Activated naive CD4-positive, alpha-beta T cell treated with anti-CD3 and anti-CD28 coated beads, Interleukin-2, amount 50 U/mL, for 72 hours (primary cell): ENCODE measurements at places on chromosomes 1 and 21. TPM values are rescaled to one million over a fixed set of nuclear protein-coding genes. Genes with fewer than 3 reads are reported as not detected.

DNA sequence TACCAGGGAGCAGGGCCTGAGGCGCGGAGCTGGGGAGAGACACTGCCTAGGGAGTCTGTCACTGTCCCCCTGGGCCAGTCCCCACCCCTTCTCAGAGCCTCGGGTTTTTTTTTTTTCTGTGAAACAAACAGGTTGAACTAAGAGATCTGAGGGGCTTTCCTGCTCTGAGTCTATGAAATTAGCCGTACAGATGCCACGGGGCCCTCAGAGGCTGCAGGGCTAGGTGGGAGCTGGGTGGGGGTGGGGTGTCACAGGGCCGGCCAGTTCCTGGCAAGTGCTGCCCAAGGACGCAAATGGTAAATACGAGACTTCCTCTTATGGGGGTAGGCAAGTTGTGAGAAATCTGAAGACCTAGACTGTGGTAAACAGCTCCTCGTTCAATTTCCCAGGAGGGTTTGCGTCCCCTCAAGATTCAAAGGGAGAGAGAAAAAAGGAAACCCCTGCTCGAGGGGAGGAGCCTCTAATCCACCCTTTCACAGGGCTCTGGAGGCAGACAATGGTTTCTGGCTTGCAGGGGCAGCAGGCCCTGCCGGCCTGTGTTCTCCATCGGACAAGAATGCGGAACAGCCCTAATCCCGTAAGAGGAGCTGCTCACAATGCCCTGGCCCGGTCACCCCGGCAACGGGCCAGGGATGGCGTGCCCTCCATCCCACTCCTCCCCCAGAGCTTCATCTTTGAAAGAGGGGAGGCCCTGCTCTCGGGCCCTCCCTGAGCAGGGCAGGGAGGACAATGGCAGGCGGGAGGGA is 7.8 kb downstream of the NUAK2 start:
- DNase-seq: peak; percentile 46

FMO5 gene
- 0.45 TPM for total RNA-seq

DNA sequence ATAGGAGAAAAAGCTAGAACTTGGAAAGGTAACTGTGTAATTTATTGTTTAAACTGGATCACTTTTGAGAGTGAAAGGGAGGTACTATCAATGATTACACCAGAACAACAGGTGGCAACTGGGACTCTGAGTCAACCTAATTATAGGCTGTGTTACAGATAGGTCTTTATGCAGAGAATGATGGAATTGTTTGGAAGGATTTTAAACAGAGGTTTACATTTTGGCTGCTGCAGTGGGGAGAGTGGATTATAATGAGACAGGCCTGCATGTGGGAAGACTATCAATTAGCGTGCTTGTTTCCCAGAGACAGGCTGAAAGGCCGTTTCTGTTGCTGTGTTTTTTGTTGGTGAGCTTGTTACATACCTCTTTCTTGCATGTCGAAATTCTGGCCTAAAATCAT is 432.9 kb downstream of the PLA2G4A start:
- no peak for DNase-seq

DNA sequence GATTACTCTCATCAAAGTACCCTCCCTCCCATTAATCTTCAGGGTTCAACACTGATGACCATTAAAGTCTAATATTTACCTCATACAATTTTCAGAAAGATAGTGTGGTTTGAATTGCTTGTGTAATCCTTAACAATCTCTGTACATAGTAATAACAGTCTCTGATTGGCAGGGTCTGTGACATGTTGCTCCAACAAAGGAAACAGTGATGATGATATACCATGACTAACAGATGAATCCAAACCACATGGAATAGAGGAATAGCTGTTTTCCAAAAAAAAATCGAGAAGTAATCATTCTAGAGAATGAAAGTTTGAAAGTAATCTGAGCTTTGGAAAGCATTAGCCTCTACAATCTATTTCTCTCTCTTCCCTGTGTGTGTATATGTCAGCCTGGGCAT is 610.1 kb upstream of the NEGR1 start:
- no peak for DNase-seq

DNA sequence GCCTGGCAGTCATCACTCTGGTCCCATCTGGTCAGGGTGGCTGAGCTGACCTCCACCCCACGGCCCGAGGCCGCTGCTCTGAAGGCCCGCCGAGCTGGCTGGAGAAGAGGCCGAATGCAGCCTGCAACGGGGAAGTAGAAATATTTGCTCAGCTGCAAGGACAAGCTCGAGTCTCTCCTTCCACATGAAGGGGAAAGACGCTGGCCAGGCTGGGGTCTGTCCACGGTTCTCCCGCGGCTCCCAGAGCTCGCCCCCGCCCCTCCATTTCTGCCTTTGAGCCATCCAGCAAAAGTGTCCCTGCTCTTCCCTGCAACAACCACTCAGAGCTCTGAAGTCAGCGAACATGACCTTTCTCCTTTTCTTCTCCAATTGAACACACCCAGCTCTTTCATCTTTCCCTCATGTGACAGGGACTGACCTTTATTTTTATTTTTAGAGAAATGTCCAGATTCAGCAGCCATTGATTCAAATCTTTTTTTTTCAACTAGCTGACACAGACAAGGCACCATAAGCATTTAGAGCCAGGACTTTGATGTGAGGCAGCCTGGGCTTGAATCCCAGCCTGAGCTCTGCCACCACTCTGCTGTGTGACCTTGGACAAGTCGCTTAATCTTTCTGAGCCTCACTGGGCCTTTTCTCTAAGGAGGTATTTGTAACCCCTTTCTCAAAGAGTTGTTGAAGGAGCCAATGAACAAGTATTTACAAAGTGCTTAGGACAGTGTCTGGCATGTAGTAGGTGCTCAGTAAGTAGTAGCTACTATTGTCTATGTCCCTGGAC is 149.3 kb upstream of the WNT4 start:
- no peak for DNase-seq

- peak; percentile 44 for DNase-seq
Measured at GRCh38 chr1:28115267-28115666, 26.9 kb upstream of the EYA3 start.

DNA sequence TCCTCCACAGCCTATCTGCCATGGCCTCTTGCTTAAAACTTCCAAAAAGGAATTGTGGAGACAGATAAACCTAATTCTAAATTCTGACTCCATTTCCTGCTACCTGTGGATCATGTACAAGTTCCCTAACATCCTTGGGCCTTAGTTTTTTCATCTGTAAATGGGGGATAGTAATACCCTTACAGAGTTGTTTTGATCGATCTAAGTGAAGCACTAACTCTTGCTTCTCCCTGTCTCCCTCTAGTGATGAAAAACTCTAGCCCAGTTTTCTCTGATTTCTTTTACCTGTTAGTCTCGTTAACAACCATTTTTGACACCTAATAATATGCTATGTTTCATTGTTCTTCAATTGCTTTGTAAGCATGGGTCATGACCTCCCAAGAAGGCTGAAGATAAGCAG is 65.9 kb downstream of the TM2D1 start:
- no peak for DNase-seq

- no peak for DNase-seq
Measured at GRCh38 chr21:45533846-45534635, 8.2 kb downstream of the SLC19A1 start.

DNA sequence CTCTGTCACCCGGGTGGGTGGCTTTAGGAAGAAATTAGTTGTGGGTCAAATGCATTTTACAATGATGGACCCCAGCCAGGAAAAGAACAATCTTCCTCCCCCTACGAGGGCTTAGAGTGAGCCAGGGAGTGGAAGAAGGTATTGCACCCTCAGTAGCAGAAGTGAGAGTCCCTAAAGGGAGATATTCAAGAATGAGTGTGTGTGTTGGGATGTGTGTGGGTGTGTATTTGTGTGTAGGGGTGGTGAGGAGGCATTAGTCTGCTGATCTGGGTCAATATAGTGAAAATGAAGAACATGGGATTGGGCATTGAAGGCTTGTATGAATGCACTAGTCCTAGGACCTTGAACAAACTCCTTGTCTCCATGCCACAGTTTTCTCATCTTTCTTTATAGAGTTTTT is 85.2 kb upstream of the RUNX1 start:
- DNase-seq: no peak

DNA sequence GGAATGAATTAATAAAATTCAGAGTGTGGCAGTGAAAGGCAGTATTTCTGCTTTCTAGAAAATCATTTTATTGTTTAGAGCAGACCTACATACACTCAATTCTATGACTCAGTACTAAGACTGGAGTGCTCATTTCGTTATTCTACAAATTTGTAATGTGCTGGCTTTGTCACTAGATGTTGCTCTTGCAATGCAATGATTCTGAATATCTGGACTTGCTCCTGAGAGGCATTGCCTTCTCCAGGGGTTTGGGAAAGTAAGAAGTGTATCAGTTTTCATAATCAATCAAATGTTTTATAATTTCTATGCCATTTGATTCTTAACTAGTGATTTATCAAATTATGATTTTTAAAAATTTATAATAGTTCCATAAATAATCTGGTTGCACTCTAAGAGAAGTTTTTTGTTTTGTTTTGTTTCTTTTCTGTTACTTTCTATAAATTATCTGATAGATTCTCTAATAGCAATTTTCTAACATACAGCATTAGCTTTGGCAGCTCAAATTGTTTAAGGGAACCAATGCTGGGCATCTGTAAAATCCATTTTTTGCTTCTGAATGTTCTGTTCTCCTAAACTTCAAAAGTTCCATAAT is 280.5 kb upstream of the SGIP1 start:
- no peak for DNase-seq

GRCh38 chr1:145927916-145928643 is 796 bp upstream of the RBM8A start:
- no peak for DNase-seq

- no peak for DNase-seq
Measured at GRCh38 chr21:46472246-46472645, 13.6 kb downstream of the DIP2A start.

DNA sequence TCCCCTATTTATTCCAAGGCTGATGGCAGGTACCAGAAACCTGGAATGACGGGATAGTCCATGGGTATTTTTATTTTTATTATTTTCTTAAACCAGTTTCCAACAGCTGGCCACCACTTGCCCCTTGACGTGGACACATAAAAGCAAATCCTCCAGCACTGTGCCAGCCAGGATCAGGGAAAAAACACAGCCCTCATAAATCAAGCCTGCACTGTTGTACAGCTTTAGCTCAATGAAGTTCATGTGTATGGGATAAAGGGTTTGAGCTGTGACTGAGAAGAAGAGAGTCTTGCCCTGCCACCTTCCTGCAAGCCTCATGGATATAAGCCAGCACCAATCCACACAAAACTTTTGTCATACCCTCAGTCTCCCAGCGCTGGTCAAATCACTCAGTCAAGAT is 303.8 kb upstream of the SPAG17 start:
- DNase-seq: no peak

DUSP10 gene
- total RNA-seq: 9.3 TPM

- no peak for DNase-seq
Measured at GRCh38 chr1:58094221-58094620, 452.3 kb downstream of the OMA1 start.

OR2AK2 gene
- not detected for total RNA-seq
